CD14-positive monocyte (primary cell): ENCODE measurements at places on chromosomes 5 and 9.
A peak's percentile ranks its signal among the peaks of the same experiment; 100 is the strongest.

- DNase-seq = no peak
Observed at GRCh38 chr5:171953860-171954701, 52.4 kb downstream of the FBXW11 start.

DNA sequence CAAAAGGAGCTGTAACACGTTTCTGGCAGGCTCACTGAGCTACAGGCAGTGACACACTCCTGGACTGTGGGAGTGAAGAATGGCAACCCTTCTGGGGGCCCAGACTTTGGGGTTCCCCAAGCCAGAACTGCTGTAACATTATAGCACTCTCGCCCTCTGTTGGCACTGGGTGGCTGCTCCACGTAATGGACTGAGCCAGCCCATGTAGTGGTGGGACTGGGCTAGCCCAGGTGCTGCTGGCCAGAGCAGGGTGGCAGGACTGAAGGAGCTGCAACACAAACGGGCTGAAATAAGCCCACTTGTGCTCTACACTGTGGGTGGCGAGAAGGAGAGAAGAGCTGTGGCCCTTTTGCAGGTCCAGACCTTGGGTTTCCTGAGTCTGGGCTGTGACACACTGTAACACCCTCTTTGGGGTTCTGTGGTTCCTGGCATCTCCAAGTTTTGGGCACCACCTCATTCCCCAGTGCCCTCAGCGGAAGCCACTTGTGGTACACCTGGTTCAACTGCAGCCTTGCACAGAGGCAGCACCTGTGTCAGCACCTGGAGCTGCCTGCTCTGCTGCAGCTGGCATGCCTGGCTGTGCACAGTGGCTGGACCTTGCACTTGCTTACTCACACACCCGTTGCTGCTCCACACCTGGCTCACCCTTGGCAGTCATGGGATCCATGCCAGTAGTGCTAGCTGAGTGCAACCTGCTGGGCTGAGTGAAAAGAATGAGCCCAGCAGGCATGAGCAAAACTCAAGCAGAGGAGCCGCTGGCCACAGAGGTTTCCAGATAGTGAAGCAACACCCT is 95.0 kb upstream of the PRR16 start:
- DNase-seq = no peak

GRCh38 chr9:35179347-35180280 is 17.8 kb downstream of the UNC13B start:
- no peak for DNase-seq

DNA sequence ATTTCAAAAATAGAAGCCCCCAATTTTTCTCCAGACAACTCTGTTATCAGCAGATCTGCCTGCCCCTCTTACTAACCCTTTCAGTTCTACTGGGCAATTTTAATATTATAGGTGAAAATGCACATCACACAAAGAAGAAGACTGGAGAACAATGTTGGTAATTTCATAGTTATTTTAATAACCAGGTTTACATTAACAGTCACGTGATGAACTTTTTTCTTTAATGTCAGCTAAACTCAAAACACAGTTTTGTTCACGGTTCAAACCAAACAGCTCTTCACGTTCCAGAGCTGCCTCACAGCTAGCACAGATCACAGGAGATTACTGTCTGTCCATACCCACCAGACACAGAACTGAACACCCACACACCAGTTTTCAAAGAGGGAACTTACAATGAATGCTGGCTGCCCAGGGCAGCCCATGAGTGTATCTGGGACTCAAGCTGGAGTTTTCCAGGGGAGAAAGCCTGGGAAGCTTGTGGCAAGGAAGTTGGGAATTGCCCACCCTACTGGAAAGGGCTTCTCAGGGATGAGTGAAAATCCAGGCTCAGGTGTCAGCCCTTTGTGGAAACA is 119.1 kb downstream of the DPYSL3 start:
- DNase-seq = no peak

DNA sequence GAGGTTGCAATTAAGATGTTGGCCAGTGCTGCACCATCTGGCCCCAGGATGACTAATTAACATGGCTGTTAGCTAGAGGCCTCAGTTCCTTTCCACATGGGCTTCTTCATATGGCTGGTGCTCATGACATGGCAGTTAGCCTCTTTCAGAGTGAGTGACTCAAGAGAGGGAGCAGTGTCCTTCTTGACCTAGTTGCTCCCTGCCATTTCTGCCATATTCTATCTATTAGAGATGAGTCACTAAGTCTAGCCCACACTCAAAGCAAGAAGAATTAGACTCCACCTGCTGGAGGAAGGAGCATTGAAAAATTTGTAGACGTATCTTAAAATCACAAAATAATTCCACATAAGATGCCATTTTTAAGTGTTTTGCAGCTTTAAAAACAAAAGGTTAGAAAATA is 651.2 kb upstream of the CCNG1 start:
- DNase-seq = no peak

DNA sequence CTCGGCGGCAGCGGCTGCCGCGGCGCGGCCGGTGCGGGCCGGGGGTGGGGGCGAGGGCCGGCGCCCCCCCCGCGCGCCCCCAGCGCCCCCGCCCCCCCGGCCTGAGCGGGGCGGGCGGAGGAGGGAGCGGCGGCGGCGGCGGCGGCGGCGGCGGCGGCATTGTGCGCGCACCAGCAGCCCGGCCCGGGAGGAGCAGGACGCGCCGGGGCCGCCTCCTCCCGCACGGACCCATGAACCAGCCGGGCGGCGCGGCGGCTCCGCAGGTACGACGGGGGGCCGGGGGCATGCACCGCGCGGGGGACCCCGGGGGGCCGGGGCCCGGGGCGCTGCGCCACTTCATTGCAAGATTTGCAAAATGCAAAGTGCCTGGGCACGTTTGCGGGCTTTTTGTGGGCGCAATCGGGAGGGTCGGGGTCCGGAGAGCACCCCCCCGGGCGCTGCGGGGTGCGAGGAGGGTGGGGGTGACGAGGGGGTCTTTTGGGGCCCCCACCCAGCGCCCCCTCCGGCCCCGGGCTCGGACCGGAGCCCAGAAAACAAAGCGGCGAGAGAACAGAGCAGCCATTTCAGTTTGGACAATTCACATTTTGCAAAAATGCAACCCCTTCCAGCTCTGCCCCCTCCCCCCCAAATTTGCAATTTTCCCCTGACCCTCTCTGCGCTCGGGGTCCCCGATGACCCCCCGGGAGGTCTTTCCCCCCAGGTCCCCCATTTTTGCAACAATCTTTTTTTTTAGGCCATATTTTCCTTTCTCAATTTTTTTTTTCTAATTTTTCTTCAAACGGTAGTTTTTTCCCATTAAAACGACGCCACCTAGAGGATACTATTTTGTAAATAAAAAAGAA is at the start of gene ZNF618:
TSS of gene ZNF618 (plus strand) at position 159 of the 842 bp plus-strand sequence. CDS start at position 231, 72 bp downstream.
- peak; percentile 16 for DNase-seq

- DNase-seq = no peak
Observed at GRCh38 chr9:1947438-1947837, 67.7 kb upstream of the SMARCA2 start.

GRCh38 chr5:75235711-75236110 is 967 bp downstream of the ANKRD31 start:
- no peak for DNase-seq

- DNase-seq = peak; percentile 79
Observed at GRCh38 chr9:6759185-6759977, 1.6 kb downstream of the KDM4C start.

- no peak for DNase-seq
Observed at GRCh38 chr9:137371521-137371941, 51.4 kb downstream of the EXD3 start.

GRCh38 chr5:132901730-132902129 is 28.3 kb downstream of the LEAP2 start:
- no peak for DNase-seq

GRCh38 chr9:89367281-89367680 is 49.0 kb downstream of the SECISBP2 start:
- DNase-seq = no peak

GRCh38 chr5:63081402-63081801 is 502.8 kb downstream of the LRRC70 start:
- no peak for DNase-seq

DNA sequence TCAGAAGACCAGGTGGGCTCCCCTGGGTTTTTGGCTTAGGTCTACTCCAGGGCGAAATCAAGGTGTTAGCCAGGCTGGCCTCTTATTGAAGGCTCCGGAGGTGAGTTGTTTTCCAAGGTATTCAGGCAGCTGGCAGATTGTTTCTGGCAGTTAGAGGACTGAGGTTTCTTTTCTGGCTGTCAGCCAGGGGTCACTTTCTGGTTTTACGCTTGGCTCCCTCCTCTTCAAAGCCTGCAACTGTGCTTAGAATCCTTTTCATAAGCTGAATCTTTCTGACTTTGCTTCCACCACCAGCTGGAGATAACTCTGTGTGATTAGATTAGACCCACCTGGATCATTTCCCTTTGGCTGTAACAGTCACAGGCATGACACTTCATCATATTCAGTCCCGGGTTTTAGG is 24.6 kb downstream of the RFK start:
- DNase-seq = no peak

GRCh38 chr9:74953235-74953751 is 581 bp upstream of the C9orf40 start:
- no peak for DNase-seq

DNA sequence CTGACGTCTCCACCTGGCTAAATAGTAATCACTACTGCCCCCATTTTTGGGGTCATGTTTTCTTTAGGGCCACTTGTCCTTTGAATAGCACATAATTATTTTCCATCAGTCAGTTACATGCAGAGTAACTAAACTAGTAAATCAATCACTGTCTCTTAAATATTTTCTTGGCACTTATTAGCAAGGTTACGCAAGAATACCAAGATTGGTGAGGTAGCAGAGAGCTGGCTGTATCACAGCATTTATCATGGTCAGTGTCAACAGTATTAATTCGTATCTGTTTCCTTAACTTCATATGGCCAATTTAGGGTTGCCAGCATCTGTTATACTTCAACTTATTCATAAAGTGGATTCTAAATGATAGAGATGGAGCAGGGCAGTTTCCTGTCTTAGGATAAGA is 346.8 kb upstream of the FAM174A start:
- DNase-seq = no peak

GRCh38 chr9:111414406-111414805 is 69.8 kb downstream of the ECPAS start:
- no peak for DNase-seq

DNA sequence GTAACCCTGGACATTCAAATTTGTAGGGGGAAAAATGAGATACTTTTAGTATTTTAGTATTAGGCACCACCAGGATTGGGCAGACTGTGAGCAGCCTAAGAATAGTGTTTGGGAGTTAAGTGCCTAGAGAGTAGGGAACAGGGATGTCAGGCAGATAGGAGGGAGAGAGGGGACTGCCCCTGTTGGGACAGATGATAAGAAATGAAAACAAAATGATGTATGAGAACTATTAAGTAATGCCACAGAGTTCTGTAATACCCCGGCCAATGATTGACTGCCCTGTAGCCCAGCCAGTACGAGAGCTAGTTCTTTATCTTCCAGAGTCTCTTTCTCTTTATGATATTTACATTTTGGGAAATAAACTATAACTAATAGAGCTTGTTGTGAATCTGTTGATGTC is 24.4 kb downstream of the ARHGAP26 start:
- no peak for DNase-seq

- no peak for DNase-seq
Observed at GRCh38 chr9:21974722-21975409, 19.3 kb downstream of the CDKN2A start.

- DNase-seq = no peak
Observed at GRCh38 chr5:173498286-173498685, 118.2 kb downstream of the BOD1 start.

DNA sequence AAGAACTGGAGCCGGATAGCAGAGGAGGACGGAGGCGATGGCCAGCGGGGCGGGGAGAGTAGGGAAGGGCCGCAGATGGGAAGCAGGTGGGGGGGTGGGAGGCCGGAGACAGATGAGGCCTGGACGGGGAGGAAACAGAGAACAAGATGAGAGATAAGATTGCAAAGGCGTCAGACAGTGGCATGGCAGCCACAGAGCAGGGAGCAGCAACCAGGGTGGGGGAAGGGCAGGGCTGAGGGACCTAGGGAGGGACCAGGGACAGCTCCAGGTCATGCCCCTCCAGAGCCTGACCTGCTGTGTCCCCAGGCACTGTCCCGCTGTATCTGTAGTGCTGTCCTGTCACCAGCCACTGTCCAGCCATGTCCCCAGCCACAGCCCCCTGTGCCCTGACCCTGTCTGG is 49.6 kb upstream of the LMX1B start:
- DNase-seq = no peak

GRCh38 chr9:98977813-98978212 is 34.1 kb downstream of the COL15A1 start:
- no peak for DNase-seq

DNA sequence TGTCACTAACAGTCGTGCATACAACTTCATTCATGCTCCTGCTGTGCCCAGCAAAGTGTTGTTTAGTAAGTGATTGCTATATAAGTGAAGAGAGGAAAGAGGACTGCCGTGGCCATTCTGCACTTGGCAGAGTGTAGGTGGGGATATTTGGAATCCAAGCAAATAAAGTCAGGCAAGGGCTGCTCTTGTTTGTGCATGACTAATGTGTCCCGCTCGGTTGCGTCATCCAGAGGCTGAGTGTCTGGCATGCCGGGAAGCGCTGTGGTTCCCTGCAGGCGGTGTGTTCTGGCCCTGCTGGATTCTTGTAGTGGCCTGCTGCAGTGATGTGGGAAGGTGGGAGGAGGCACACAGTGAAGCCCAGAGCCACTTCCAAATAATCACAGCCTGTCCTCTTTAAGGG is 136.9 kb upstream of the ANKH start:
- DNase-seq = peak; percentile 26

DNA sequence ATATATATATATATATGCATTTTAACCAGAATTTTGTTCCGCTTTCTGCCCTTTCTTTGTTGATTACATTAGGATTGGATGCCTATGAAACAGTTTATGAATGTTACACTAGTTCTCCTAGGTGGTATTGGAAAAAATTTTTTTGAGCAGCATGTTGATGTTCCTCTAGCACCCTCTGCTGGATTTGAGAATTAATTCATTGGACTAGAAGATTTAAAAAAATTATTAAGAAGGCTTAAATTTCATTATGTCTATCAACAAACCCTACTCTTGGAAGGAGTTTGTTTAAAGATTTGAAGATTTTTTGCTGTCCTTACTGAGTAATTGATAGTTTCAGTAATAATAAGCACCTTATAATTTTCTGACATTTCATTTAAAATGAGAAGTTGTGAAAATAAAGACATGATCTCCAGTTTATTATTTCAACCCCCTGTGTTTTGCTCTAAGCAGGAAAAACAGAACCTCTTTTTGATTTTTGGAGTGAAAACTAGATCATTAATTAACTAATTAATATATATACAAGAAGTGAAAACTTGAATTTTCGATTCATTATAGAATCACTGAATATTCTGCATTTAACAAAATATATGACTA is 89.6 kb downstream of the CCDC171 start:
- DNase-seq = no peak

GRCh38 chr9:24820196-24820595 is 274.5 kb upstream of the IZUMO3 start:
- DNase-seq = no peak

DNA sequence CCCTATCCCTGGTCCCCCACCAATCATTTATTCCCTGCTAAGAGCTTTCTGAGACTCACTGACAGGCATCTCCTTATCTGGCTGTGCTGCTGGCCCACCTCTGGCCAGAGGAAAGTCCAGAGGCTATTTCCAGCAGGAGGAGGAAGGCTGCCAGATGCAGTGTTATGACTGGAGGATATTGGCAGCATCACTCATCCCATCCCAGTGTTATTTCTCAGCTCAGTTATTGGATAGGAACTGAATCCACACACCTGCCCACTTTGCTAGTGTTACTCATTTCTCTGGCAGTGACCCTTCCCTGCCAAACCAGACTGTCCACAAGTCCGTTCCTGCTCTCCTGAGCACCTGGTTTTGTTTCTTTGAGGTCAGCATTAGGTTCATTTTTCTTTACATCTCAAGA is 228.2 kb downstream of the GRIA1 start:
- no peak for DNase-seq
